ENCODE measurements at places on chromosomes 16 and 17.

GRCh38 chr16:12158428-12158827 lies 181.9 kb downstream of the SNX29 start:
- DNase-seq: no peak

DNA sequence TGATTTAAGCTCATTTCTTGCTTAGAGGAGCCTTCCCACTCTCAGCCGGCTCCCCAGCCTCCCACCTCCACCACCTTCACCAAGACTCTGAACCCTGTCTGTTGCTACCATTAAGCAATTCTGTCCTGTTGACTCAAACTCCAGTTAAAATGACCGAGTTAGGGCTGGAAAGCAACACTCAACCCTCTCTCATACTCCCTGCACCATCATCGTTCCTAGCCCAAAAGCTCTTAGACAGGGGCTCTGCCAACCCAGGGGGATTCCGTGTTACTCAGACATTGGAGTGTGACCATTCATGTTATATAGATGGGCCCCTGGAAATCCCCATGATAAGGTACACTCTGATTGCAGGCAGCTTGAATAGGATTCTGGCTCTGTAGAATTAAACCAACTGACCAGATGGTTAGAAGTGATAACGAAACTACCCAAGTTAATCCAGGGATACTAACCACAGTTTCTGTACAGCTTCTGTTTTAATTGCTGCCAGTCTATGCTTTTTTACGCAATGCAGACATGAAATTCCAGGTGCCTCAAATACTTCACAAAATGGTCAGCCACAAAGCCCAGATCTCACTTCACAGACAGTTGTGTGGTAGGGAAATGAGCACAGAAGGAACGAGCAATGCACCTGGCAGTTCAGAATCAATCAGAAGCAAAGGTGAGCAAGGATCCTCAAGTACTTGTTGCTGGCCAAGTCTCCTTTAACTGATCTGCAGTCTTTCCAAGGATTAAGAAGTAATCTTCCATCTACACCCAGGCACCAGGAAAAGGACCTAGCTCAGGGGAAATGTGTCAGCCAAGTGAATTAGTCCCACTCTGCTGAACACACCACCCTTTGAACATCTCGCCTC lies 2.1 kb downstream of the SSTR2 start:
- DNase-seq: no peak

DNA sequence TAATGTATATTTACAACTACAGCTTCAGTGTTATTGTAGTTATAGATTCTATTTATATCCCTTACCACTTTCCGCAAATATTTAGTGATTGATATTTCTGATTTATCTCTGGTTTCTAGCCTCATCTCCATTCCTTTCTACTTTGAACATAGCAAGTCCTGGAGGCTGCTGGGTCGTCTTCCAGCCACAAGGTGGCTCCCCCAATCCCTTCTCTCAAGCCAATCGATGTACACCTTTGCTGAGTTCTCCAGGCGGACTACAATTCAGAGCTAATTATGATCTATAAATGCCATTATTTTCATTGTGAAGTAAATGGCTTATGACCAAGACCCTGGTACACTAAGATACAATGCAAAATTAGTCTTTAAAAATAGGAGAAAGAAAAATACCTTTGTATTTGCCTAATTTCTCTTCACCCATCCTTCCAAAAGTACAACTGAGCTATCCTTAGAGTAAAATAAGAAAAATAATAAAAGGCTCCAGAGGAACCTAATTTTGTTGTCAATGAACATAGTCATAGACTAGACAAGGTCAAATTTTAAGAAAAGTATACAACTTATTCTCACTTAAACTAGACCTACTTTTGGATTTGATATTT lies 122.1 kb downstream of the SKAP1 start:
- peak; percentile 54 for DNase-seq

DNA sequence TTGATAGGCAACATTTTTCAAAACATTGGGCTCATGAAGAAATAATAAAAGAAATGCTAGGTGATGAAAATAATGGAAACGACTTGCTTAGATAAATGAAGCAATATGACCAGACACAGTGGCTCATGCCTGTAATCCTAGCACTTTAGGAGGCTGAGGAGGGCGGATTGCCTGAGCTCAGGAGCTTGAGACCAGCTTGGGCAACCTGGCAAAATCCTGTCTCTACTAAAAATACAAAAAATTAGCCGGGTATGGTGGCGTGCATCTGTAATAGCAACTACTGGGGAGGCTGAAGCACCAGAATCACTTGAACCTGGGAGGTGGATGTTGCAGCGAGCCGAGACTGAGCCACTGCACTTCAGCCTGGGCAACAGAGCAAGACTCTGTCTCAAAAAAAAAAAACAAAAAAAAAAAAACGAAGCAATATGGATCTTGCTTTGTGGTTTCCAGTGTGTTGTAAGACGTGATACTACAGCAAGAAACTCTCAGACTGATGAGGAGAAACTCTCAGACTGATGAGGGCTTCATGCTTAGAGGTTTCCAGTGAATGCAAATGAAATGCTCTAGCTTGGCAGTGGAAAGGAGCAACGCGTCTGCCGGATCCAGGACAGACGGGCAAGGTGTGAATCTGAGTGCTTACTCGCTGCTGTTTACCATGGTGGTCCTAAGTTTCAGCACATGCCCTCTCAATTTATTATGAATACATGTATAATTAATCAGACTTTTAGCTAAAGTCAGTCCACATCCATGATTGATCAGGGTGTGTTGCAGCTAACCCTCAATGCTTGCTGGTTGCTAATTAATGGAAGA lies 11.5 kb upstream of the IGF2BP1 start:
- DNase-seq: no peak

DNA sequence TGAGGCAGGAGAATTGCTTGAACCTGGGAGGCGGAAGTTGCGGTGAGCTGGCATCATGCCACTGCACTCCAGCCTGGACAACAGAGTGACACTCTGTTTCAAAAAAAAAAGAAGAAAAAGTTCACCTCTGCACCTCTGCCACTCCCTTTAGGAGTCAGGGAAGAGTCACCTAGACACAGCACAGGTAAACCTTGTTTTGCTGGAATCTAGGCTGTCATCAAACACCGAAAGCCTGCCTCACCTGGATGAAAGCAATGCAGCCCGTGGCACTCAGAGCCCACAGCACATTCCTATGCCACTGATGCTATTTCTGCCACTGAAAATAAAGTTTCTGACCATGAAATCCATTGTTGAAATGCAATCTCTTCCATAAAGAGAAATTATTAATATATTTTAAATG lies 22.2 kb downstream of the CFAP52 start:
- DNase-seq: no peak

GRCh38 chr16:57863434-57864160 lies 61.3 kb upstream of the KIFC3 start:
- no peak for DNase-seq

- DNase-seq: no peak
Observed at GRCh38 chr16:48101069-48101674, 54.6 kb downstream of the ABCC12 start.

- peak; percentile 83 for DNase-seq
Observed at GRCh38 chr17:8997994-8998628, 23.2 kb upstream of the NTN1 start.

DNA sequence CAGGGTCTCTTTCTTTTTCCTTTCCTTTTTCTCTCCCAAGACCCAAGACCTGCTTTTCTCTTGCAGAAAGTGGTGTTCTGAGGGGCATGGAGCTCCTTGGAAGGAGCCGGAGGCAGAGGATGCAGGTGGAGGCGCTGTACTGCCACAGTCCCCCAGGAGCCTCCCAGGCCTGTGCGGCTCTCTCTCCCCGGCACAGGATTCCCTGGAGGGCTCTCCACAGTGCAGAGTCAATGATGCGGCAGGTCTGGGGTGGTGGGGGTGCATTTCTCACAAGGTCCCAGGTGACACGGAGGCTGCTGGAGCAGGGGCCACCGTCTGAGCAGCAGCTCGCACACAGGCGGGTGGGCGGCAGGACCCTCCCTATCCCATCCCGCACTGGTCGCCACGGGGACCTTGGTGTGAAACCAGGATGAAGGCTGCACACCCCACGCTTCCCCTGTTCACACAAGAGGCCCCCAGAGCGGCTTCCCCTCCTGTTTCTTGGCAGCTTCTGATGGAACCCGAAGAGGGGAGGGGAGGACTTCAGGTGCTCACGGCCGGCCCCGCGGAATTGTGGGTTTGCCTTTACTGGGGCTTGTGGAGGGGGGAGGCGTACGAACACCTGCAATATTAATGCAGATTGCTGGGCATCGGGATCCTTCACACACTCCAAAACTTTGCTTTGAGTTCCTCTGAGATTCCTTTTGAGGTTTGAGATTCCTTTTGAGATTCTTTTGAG lies 186.9 kb downstream of the ENGASE start:
- DNase-seq: no peak

GRCh38 chr16:86355531-86355930 lies 154.8 kb upstream of the FOXF1 start:
- no peak for DNase-seq

DNA sequence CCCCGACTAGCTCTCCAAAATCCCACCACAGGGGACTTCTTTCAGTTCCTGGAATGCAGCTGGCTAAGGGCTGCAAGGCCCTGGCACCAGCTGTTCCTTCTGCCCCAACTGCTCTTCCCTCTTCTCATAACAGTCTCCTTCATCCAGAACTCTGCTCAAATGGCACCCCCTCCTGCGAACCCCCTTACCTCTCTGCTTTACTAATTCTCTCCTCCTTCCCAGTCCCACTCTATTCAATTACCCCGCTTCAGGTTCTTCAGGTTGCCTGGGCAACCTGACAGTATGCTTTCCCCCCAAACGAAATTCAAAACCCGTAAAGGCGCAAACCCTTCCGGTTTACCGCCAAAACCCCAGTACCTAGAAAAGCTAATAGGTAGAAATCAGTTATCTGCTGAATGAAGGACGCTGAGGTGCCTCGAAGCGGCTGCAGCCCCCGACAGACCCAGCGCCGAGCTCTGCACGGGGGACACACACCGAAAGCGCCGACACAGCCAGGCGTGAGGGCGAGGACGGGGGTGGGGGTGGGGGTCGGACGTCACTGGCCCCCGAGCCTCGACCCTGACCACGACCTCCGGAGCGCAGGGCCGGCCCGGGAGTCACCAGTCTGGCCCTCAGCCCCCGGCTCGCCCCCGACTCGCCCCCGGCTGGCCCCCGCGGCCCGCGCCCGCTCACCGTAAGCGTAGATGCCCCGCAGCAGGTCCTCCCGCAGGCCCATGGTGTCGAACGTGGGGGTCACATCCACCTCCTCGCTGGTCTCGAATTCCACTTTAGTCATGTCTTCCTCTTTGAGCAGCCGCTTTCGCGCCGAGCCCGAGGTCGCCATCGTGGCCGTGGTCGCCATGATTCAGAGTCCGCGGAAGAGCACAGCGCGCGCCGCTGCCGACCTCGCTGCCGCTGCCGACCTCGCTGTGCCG lies 550 bp downstream of the EIF4A3 start:
- peak; percentile 31 for DNase-seq

- DNase-seq: peak; percentile 21
Observed at GRCh38 chr17:51372345-51373004, 112.1 kb downstream of the UTP18 start.

DNA sequence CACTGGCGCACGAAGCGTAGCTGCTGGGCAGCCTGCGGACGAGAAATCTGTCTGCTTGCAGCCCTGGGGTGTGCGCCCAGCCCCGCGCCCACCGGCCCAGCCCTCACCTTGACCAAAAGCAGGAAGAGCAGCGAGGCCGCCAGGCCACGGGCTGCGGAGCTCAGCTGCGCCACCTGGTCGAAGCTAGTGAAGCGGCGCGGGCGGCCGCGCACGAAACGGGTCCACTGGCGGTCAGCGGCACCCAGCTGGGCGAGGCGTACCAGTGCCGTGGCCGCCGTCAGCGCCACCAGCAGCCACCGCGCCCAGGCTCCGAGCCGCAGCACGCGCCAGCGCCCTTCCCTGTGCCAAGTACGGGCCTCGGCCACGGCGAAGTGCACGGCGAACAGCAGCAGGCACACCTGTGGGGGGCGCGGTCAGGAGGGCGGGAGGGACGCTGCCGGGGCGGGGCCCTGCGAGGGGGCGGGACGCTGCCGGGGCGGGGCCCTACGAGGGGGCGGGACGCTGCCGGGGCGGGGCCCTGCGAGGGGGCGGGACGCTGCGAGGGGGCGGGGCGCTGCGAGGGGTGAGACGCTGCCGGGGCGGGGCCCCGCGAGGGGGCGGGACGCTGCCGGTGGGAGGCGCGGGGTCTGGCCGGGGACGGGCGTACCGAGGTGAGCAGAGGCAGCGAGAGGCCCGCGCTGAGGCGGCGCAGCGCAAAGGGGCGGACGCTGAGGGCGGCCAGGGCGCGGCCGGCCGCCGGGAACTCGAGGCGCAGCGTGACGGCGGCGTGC lies 43.2 kb downstream of the TSC2 start:
- no peak for DNase-seq

GRCh38 chr16:83937922-83938885 lies 14.8 kb upstream of the OSGIN1 start:
- DNase-seq: no peak

- DNase-seq: no peak
Observed at GRCh38 chr17:19264681-19265080, 27.5 kb downstream of the EPN2 start.

- DNase-seq: no peak
Observed at GRCh38 chr16:57663917-57664661, 4.0 kb upstream of the ADGRG3 start.

GRCh38 chr16:73768786-73769203 lies 527.8 kb upstream of the PSMD7 start:
- DNase-seq: no peak

GRCh38 chr17:73947966-73948355 lies 255.5 kb upstream of the RPL38 start:
- DNase-seq: no peak

DNA sequence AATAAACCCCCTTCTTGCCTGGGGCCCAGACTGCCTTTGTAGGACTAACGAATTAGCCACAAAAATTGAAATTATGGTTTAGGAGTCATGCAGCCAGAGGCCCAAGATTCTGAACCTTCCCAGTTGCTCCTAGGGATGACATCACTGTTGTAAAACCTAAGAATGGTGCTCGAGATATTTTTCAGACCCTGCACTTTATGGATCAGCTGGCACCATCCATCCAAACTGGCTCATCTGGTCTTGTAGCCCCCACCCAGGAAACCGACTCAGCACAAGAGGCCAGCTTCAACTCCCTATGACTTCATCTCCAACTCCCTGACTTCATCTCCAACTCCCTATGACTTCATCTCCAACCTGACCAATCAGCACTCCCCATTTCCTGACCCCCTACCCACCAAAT lies 10.9 kb upstream of the EVPL start:
- DNase-seq: no peak

GRCh38 chr17:64506576-64507412 lies at the start of gene CEP95:
Gene CEP95 (plus strand): TSS chr17:64506977. CDS start chr17:64507098, 121 bp downstream.
- DNase-seq: peak; percentile 97

- no peak for DNase-seq
Observed at GRCh38 chr17:78468366-78468765, 89.9 kb downstream of the PGS1 start.

GRCh38 chr16:84318091-84318975 lies 23.7 kb downstream of the WFDC1 start:
- no peak for DNase-seq

- DNase-seq: no peak
Observed at GRCh38 chr16:9869776-9870175, 312.5 kb downstream of the GRIN2A start.

All from DND-41 (cell line).